ENCODE measurements at places on chromosomes 5 and 9.

- DNase-seq: no peak
Observed at GRCh38 chr9:94085062-94085639, 887 bp downstream of the PTPDC1 start.

DNA sequence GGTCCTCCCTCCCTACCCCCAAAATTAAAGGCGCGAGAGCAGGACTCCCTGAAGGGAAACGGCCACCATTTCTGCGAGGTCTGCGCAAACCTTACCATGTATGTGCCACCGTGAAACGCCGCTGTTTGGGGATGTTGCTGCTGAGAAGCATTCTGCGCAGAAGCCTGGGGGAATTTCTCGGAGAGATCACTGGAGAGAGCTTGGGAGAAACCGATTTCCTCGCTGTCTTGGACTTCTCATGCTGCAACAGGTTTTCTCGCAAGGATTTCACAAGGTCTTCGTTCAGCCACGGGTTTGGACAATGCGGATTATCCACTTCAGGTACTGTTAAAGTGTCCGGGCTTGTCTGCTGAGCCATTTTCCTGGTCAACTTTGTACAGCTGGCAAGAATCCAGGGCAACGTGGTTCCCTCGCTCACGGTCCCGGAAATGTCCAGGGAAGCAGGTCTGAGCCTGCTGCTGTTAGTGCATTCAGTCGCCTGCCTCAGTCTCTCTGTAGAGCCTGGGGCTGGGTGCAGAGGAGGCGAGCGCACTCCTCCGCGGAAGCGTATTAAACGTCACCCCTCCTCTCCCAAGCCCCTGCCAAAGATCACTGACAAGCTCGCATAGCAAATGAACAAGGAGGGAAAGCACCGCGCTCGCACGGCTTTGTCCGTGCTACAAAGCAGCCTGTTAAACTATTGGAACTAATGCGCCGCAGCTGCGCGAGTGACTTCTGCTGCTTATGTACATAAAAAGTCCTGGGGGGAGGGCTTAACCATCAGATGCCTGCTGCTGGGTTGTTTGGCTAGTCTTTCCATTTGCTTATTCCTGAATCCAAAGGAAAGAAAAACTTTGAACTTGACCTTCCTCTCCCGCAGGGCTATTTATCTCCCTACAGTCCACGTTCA, 125.1 kb downstream of the PDE4D start:
- DNase-seq: peak; percentile 9

- no peak for DNase-seq
Observed at GRCh38 chr5:36232533-36232932, 9.2 kb downstream of the NADK2 start.

DNA sequence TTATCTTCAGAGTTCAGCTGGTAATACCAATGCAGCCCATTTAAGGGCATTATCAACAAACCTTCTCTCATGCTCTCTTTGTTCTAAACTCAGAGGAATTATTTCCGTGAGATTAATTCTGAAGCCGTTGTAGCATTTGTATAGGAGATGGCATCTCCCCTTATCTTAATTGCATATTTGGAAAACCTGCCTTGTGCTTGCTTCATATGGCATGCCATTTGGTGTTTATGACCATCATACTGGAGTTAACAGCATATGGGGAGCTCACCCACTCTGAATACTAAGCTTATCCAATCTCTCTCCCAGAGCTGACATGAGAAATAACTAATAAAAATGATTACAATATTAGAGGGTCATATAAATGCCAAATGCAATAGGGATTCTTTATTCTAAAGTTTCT, 243.2 kb downstream of the BRINP1 start:
- no peak for DNase-seq
